ENCODE measurements at places on chromosomes 1 and 21.
A peak's percentile ranks its signal among the peaks of the same experiment; 100 is the strongest.

- no peak for DNase-seq
Measured at GRCh38 chr1:31812158-31812829, 3.5 kb downstream of the SPOCD1 start.

DNA sequence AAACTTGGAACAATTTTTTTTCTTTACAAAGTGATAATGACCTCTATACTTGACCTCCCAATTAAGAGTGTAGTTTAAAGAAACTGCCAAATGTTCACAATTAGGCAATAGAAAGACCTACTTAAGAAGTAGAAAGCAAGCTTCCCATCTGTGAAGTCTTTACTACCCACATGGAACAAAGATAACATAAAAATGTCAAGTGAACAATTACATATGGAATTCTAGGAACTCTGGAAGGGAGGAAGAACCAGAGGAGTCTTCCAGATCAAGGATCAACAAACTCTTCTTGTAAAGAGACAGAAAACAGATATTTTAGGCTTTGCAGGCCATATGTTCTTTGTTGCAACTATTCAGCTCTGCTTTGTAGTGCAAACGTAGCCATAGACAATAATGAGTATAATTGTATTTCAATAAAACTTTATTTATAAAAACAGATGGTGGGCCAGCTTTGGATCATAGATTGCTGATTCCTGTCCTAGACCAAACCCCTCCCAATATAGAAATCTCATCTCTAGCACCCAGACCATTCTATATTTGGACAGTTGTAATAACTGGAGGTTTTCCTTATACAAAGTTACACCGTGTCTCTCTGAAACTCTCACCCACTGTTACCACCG lies 68.4 kb upstream of the MAGI3 start:
- no peak for DNase-seq

DNA sequence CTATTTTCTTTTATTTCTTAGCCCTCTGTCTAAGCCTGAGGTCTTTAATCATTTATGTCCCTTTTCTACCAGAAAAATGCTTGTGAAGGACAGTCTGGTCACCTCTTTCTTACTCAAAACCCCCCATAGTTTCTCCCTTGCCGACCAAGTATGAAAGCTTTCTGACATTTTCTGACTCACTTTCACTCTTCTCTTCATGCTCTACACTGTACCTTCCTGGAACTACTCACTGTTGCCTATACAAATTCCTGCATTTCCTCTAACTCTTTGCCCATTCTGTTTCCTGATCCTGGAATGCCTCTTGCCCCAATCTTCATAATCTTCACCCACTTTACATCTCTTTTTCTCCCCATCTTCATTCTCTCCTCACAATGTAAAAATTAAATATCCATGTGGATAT lies 380.0 kb downstream of the HHIPL2 start:
- DNase-seq, result no peak

- no peak for DNase-seq
Measured at GRCh38 chr1:197062692-197063091, 4.4 kb downstream of the F13B start.

DNA sequence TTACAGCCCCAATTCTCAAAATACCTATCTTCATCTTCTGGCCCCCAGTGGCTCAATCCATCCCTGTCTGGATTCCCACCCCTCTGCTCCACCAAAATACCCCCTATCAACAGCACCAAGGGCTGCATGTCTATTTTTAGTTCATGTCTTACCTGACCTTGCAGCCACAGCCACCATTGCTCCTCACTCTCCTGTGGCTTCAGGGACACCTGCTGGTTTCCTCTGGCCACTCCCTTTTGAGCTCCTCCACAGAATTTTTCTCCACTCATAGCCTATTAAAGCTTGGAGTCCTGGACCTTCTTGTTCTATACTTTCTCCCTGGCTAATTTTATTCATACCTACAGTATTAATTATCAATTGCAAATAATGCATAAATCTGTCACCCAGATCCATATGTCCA lies 125.3 kb upstream of the NGF start:
- peak; percentile 60 for DNase-seq
